B cell (primary cell): ENCODE measurements at places on chromosomes 3 and 15. TPM values are rescaled to one million over a fixed set of nuclear protein-coding genes. Genes with fewer than 3 reads are reported as not detected.
A peak's percentile ranks its signal among the peaks of the same experiment; 100 is the strongest.

DNA sequence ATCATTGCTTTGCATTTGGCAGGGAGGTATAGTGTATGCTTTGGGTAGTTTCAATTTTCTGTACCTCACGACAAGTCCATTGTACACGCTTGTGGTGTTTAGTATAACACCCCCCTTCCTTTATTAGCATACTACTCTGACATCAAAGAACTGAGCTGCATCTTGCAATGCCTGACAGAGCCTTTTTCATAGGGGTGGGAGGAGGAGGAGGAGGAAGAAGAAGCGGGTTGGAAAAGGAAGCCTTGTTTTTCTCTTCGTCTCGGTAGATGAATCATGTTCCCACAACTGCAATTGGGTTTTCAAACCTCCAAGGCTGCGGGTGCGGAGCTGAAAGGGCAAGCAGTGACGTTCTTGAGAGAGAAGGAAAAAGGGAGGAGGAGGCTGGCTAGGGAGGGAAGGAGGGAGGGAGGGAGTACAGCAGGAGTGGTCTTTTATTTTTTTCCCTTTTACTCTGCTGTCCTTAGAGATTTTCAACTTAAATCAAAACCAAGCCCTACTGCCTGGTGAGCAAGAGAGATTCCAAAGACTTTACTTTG is 175.7 kb downstream of the KLHL25 start:
- DNase-seq: peak; percentile 26

DNA sequence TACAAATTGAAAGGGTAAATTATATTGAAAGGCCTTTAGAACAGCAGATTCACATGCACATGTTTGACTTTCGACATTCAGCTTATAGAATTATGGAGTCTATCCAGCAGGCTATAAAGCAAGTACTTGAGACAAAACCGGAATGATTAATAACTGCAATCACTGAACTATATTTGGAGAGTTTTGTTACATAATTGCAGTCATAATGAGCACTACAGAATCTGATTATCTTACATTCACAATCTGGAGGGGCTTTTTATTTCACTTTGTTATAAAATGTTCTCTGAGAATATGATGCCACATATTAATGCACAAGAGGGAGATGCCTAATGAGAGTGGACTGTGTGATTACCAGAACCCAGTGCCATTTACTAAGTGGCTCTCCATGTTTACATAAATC is 64.3 kb downstream of the NSUN3 start:
- no peak for DNase-seq

DNA sequence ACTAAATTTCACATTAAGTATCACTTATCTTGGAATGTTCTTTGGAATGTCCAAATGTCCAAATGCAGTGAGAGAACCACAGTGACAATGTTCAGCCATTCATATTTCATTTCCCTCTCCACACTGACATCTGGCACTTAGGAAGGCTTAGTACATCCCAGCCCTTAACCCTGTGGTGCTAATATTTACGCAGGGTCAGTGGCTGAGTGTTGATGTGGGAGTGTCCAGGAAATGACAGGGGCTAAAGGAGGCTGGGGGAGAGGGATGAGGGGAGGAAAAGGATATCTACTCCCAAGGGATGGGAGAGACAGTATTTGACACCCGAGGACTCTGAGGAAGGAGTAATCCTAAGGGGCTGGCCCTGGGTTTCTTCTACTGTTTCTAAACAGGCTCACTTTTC is 14.1 kb upstream of the CCR4 start:
- DNase-seq: no peak

- no peak for DNase-seq
Measured at GRCh38 chr15:31285772-31286261, 40.8 kb upstream of the KLF13 start.

DNA sequence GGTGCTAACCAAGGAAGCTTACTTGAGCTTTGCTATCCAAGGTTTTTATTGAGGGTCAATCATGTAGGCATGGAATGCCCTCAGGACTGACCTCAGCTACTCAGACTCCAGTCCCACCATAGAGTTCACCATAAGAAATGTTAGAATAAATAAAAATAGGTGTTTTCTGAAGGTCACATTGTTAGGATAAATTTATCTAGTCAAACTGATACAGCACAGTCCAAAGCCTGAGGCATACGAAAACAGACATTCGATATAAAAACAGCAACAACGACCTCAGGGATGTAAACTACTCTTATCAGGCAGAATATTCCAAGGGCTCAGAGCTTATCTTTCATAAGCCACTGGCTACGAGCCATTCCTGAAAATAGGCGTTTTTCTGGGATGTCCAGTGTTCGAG is 690.6 kb downstream of the MCTP2 start:
- DNase-seq: no peak

GRCh38 chr15:92101708-92102394 is 248.3 kb downstream of the SLCO3A1 start:
- DNase-seq: no peak

- DNase-seq: no peak
Measured at GRCh38 chr3:134132961-134133360, 103.2 kb upstream of the SLCO2A1 start.

DNA sequence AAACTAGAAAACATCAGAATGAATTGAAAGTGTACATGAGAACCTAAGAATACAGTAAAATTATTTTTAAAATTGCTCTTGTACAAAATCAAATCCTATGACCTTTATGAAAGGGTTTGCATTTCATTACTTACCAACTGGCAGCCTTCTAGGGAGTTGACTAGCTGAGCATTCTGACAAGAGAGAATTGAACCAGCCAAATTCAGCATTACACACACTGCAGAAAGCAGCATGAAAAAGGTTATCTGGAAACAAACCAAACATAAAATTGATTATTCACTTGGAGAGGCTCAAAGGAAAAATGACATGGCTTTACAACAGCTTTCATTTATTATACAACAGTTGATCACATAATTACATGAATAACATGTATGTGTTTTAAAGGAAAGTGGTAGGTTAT is 17.4 kb downstream of the NSMCE3 start:
- no peak for DNase-seq

SLC12A8 gene
- 0.61 and 1.1 TPM in 2 replicates for polyA plus RNA-seq

- no peak for DNase-seq
Measured at GRCh38 chr3:95272781-95273180, 1209.9 kb downstream of the NSUN3 start.

DNA sequence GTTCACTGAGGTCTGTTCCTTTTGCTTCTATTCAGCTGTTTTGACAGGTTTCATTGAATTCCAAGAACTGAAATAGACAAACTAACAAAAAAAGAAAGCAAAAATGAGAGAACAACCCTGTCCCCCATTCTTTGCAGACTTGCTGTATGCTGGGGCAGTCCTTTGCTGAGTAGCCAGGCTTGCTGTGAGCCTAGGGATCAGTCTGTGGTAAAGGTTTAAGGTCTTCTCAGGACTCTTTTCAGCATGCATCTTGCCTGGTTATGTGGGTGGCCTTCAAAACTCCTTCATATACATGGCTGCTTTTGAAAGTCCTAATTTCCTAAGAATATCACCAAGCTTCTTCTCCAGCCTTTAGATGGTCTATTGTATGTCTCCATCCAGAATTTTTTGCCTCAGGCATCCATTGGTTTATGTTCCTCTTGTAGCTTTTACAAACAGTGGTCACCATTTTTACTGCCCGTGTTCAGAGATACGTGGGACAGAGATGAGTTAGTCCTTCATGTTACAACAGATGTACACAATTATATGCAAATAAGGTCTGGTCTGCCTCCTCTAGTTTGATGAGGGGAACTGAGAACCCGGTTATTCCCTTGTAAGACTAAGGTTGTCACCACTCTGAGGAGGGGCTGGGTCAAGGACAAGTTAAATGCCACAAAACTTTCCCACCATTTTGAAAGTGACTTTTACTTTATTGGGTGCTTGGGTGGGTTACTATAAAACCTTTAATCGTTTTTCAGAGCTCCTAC is 41.4 kb downstream of the SACM1L start:
- DNase-seq: peak; percentile 33

RBP2 gene
- polyA plus RNA-seq: not detected in 2 replicates

GRCh38 chr15:67955252-67955651 is 98.9 kb upstream of the PIAS1 start:
- no peak for DNase-seq

DNA sequence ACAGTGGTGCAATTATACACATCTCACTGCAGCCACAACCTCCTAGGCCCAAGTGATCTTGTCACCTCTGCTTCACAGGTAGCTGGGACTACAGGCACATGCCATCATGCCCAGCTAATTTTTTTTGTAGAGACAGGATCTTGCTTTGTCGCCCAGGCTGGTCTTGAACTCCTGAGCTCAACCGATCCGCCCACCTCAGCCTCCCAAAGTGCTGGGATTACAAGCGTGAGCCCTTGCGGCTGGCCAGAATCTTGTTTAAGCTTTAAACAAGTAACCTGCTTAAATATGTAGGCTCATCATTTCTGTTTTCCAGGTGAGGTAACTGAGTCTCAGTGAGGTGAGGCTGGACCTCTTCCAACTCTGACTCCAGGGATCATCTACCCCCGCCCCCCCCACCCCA is 7.7 kb upstream of the PSTPIP1 start:
- no peak for DNase-seq
